Motor neuron (in vitro differentiated cells): ENCODE measurements at places on chromosomes 3 and 15.

- no peak for ATAC-seq
Observed at GRCh38 chr15:61069394-61070075, 159.6 kb downstream of the RORA start.

- ATAC-seq = no peak
Observed at GRCh38 chr3:18747383-18747782, 322.2 kb upstream of the SATB1 start.

DNA sequence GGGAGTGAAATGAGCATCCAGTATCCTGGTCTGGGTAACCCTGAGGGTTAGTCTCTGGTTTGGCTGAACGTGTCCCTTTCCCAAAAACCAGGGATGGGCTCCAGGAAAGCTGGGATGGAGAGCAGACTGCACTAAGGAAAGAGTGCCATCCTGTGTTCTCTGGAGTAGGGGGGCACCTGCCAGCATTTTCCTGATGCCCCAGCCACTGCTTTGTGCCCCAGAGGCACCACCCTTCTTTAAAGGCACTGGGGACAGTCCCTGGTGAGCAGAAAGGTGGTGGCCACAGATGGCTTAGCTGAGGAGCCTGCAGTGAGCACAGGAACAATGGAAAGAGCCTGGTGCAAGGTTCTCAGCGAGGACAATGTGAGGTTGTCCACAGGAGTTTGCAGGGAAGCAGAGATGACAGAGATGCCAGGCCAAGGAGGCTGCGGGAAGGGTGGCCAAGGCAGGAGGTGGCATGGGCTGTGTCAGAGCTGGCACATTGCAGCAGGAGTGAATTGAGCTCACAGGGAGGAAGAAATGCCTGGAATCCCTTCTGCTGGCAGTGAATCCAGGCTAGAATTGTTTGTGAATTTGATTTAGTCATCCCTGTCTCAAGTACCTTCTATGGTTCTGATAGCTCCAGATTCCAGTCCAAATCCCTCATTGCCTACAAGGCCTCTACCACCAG lies 39.9 kb downstream of the AMOTL2 start:
- no peak for ATAC-seq

- no peak for ATAC-seq
Observed at GRCh38 chr3:69352305-69353087, 33.4 kb downstream of the FRMD4B start.

DNA sequence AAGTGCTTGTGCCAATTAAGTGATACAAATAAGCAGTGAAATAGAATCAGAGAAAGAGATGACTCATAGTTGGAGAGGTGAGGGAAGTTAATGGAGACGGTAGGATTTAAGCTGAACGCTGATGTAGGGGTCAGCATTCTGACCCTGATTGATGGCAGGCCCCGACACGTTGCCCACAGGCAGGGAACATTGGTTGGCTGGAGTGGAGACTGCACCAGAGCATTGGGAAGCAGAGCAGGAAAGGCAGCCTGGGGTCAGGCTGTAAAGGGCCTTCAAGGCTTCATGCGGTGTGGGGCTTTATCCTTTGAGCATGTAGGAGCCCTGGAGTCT lies 68.6 kb downstream of the DCUN1D1 start:
- peak; percentile 47 for ATAC-seq

DNA sequence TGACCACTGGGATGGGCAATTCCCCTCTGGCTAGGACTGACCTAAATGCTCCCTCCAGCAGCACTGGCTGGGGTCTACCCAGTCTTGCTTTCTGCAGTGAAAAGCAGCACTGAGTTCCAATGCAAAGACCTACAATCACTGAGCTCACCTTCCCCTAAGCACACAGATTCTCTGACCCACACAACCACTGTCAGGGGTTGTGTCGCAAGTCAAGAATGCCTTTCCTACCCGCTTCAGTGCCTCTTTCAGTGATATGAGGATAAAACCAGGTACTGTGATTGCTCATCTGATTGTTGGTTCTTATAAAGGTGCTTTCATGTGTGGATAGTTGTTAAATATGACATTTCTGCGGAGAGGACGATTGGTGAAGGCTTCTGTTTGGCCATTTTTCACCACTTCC lies 345.6 kb downstream of the GAP43 start:
- ATAC-seq = no peak

DNA sequence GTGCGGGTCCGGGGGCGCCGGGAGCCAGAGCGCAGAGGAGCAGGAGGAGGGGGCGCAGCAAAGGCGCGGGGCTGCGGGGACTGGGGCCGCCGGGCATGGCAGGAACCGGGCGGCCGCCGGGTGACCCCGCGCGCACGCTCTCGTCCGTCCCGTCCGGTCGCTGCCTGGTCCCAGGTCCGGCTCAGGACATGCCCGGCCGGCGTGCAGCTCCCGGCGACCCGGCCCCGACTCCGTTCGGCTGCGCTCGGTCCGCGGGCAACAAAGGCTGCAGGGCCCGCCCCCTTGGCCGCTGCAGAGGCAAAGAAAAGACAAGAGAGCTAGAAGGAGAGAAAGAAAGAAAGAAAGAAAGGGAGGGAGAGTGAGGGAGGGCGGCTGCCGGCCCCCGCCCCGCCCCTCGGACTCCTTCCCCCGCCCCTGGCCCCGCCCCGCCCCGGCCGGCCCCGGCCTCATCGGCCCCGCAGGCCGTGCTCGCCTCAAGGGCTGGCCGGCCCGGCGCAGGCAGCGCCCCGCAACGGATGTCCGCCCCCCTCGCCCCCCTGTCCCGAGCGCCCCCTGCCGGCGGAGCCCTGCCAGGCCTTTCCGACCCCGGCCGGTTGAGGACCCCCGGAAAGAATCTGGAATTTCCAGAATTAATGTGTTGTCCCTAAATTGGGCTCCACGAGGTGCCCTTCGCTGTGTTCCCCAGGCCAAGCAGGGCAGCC lies at the start of gene ADAMTS7:
Gene ADAMTS7, minus strand, starts transcription at position 341 of the 701 bp plus-strand sequence. Its CDS starts 244 bp downstream, at position 97.
- peak; percentile 82 for ATAC-seq

DNA sequence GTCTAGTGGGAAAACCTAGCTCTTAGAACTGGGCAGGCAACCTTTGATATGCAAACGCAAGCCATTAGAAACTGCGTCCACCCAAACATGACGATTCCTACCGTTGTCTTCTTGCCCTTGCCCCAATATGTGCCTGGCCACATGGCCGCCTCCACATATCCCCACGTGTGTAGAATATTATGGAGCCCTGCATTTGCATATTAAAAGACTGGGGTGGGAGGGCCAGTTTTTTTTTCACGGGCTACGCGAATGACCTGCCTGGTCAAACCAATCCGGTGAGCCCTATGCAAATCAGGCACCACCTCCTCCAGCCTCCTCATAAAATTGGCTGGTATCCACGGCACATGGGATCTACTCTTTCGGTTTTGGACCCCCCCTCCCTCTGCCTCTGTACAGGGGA lies 381.0 kb upstream of the RGMA start:
- peak; percentile 38 for ATAC-seq

DNA sequence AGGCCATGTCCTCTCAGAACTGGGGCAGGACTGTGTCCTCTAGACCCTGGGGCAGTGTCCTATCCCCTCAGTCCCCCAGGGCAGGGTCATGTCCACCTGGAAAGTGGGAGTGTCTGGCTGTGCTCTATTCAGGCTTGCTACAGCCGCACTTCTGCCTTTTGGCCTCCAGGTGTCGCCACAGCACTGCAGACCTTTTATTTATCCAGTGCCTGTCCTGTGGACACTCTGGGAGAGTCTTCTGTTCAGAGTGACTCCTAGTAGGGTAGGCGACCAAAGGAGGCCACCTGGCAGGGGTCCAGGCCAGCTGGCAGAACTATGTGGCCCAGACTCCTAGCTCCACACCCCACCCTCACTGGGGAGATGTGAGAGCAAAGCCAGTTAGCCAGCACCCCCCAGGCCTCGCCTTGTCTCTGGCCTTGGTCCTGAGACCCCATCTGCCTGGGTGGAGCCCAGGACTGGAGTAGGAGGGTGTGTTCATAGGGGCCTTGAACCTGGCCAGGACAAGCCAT lies 3.9 kb downstream of the TMIE start:
- ATAC-seq = peak; percentile 54

GRCh38 chr3:108408883-108409799 lies 101.3 kb downstream of the MYH15 start:
- ATAC-seq = no peak

- ATAC-seq = no peak
Observed at GRCh38 chr3:186094271-186094670, 14.6 kb downstream of the ETV5 start.

GRCh38 chr15:32887090-32887489 lies 169.3 kb downstream of the GREM1 start:
- ATAC-seq = no peak

GRCh38 chr15:91919014-91919534 lies 65.6 kb downstream of the SLCO3A1 start:
- no peak for ATAC-seq

DNA sequence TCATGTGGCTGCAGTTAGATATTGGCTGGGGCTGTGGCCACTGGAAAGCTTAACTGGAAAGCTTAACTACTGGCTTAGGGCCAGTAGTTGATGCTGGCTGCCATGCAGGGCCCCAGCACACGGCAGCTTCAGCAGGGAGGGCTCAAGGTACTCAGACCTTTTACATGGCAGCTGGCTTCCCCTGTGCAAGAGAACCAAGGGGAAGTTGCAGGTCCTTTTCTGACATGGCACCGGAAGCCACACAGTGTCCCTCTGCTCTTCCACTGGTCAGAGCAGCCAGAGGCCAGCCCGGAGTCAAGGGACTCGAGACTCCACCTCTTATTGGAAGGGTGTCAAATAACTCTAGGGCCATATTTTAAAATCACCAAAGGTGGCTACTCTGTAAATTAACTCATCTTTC lies 24.5 kb downstream of the CCR9 start:
- no peak for ATAC-seq

- no peak for ATAC-seq
Observed at GRCh38 chr3:188914552-188914951, 257.2 kb upstream of the TPRG1 start.

- no peak for ATAC-seq
Observed at GRCh38 chr15:63803106-63803886, 30.5 kb downstream of the HERC1 start.

DNA sequence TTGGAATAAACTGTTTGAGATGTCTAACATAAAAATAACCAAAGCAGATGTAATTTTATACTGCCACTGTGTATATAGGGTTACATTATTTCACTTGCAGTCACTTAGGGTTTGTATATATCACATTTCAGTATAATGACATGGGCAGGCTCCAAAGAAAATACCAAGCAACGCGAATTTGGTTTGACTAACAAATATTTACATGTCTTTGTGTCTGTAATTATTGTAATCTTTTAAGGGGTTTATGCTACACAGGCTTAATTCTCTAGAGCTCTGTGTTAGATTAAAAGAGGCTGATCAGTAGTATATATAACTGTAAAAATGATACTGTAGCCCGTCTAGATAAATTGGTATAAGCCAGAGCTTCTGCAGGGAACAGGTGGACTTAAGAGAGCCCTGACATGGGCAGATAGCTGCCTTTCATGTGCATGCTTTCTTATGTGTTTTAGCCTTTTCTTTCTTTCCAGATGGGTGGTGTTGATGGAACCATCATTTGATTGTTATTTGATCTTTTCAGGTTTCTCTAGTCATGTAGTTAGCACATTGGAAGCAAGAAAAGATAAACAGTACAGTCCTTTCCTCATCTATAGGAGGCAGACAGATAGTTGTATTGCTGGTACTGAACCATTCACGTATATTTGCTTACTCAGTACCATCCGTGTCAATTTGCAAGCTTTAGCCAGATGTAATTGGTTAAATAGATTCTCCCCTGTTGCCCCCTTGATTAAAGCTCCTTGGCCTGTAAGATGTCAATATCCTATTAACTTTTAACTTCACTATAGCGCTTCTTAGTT lies 86.1 kb downstream of the GALK2 start:
- ATAC-seq = no peak

- no peak for ATAC-seq
Observed at GRCh38 chr15:62432702-62433398, 267.8 kb upstream of the C2CD4B start.

- ATAC-seq = no peak
Observed at GRCh38 chr3:159757341-159758060, 231.1 kb upstream of the IL12A start.

GRCh38 chr3:195537995-195538394 lies 5.1 kb downstream of the PPP1R2 start:
- ATAC-seq = no peak

DNA sequence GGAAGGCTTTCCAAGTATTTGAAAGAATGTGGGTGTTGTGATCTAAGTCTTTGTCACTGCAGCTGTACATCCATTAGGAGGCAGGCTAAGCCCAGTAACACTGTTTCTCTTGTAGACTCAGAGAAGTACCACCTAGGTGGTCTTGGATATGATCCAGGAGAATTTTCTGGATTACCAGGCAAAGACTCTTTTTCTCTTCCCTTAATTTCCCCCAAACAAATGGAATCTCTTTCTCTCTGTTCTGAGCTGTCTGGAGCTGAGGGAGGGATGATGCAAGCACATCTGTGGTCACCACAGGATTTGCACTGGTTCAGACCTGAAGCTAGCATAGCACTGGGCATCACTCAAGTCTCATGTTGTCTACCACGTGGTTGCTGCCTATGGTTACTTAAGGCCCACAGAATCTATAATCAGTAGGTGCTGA lies 227.6 kb downstream of the NECTIN3 start:
- no peak for ATAC-seq

DNA sequence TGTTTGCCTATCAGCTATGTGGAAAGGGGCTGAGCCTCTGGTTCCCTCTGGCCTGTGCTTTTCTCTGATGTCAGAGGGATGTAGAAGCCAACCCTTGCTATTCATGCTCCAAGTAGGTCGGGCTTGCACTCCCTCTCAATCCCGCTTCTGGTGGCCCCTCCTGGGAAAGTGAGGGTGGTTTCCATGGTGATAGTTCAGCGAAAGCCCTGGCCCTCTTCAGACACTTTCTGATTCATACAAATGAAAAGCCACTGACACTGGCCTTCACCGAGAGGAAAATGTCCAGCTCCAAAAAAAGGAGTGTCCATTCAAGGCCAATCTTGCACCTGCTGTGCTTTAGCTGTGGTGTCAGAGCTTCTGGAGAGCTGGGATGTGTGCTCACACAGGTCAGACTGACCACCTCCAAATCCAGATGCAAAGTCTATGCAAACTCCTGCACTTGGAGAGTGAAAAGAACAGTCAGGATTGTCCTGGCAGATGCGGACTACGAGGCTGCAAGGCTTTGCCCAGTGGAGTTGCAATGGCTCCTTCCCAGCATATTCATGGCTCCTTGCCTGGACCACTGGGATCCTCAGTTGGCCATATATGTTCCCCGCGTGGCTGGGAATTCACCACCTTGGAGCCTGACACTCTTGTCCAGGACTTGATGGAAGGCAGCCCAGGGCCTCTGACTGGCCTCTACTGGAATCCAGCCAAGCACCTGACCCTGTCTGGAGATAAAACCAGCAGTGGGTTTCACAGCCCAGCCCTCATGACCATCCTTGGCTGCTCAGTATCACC lies 96.6 kb downstream of the CEMIP start:
- no peak for ATAC-seq

DNA sequence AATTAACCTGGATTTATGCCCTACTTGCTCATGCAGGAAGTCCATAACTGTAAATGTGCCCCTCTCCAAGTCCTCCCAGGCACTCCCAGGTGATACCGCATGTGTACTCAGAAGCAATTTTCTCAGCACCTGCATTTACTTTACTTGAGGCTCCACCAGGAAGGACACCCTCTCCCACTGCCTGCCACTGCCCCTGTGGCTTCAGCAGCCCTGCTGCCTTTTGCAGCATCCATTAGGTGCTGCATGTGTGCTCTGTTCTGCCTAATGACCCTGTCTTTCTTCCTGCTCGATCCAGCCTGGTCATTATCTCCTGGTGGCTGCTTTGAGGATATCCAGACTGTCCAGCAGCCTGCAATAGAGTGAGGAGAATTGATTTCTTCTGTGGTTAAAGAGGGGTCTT lies 107.6 kb upstream of the SEMA6D start:
- no peak for ATAC-seq
